ENCODE measurements at places on chromosomes 3 and 15.

DNA sequence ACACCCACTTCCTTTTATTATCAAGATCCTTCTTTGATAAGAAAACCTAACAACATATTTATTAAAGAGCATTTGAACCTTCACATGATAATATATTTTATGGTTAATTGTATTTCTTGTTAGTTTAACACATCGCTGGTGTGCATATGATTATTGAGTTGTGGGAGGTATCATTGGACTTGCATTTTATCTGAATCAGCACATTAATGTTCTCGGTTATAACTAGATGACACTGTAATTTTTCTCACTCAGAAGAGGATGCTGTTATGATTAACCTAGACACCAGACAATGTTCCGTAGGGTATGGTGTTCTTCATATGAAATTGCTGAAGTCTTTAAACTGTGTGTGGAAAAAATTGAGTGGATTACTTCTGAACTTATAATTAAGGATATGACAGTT, 1188.3 kb upstream of the EPHA6 start:
- DNase-seq: no peak

DNA sequence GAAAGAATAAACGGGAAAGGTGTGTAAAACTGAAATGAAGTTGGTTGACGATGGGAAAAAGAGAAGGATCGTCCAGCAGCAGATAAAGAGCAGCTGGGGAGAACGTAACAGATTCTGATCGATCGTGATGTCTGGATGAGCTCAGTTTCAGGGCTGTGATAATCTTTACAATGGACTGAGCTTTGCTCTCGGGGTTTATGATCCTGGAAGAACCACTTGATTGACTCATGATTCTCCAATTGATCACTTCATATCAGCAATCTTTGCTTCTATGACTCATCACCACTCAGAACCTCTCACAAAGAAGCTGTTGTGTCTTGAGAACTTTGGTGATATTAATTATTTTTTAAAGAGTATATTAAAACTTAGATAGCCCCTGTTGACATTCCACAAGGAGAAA, 690.7 kb downstream of the TUSC7 start:
- no peak for DNase-seq

GRCh38 chr3:185663929-185664328, 77.8 kb downstream of the SENP2 start:
- no peak for DNase-seq

GRCh38 chr15:56886363-56886931, 32.0 kb upstream of the TCF12 start:
- DNase-seq: no peak

DNA sequence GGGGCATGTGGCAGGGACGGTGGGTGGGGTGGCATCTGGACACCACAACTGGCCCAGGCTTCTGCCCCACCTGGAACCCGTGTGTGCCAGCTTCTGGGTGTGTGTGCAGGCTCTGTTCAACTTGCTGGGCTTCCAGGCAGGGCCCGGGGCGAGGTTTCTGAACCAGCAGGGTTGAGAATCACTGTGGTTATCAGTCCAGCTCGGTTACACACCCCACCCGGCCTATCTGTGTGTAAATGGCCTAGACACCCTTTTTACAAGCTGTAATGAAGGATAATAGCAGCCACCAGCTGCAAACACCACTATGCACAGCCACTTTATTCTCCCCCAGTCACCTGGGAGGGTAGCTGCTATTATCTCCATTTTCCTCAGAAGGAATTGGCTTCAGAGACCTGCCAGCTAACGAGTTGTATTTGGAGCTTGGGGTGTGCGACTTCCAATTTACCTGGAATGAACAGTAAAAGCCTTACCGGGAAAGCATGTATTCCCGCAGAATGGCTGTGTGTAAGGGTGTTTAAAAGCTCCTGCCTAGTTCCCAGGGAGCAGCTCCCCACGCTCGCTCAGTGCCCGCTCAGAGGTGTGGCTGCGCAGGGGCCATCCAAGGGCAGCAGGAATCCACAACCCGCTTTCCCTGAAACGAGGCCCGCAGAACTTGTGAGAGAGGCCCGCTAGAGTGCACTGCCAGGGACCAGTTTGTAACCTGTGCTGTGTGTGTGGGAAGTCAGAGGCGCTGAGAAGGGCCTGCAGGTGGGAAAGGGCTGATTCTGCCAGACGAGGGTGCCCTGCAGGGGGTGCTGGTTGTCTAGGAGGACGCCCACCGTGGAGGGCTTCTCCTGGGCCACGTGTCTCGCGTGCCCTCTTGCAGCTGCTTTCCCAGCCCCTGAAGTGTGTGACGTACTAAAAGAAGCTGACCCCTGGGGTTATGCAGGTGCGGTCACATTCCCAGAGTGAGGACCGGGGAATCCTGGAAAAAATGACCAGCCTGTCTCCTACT, 83.5 kb downstream of the C3orf70 start:
- no peak for DNase-seq

- no peak for DNase-seq
These were observed 520.1 kb downstream of the NTRK3 start for GRCh38 chr15:87736401-87736800.
